ENCODE measurements at places on chromosomes 1 and 21. TPM values are rescaled to one million over a fixed set of nuclear protein-coding genes. Genes with fewer than 3 reads are reported as not detected.

OTUD3 gene
- total RNA-seq: 9.6 TPM

MCL1 gene
- total RNA-seq: 285 TPM

SDE2 gene
- total RNA-seq: 19.8 TPM

NFASC gene
- total RNA-seq: 12.1 TPM

KCNAB2 gene
- 4.7 TPM for total RNA-seq

SYNC gene
- total RNA-seq: 6.6 TPM

ETNK2 gene
- 1.2 TPM for total RNA-seq

NBPF4 gene
- total RNA-seq: 0.37 TPM

OR6N1 gene
- not detected for total RNA-seq

ALG14 gene
- 11.4 TPM for total RNA-seq

TMEM51 gene
- total RNA-seq: 21.3 TPM

C1QTNF12 gene
- 21.3 TPM for total RNA-seq

SHE gene
- total RNA-seq: 1.7 TPM

SAMD13 gene
- 22.2 TPM for total RNA-seq

CFAP298 gene
- 27.5 TPM for total RNA-seq

TMCC2 gene
- total RNA-seq: 0.88 TPM

BRINP3 gene
- 19.6 TPM for total RNA-seq

LCE1B gene
- not detected for total RNA-seq

UBXN11 gene
- 25.7 TPM for total RNA-seq

NTNG1 gene
- 0.30 TPM for total RNA-seq

BMP8A gene
- total RNA-seq: 1.4 TPM

ANGPTL3 gene
- total RNA-seq: 0.12 TPM

CHIA gene
- total RNA-seq: not detected
